ENCODE measurements at places on chromosomes 6 and 20. TPM values are rescaled to one million over a fixed set of nuclear protein-coding genes. Genes with fewer than 3 reads are reported as not detected.

GRCh38 chr6:151001387-151002056 is 136.0 kb downstream of the MTHFD1L start:
- ATAC-seq = peak; percentile 66

SIRPB1 gene
- 0.24 TPM for total RNA-seq

C6orf52 gene
- not detected for total RNA-seq

DNA sequence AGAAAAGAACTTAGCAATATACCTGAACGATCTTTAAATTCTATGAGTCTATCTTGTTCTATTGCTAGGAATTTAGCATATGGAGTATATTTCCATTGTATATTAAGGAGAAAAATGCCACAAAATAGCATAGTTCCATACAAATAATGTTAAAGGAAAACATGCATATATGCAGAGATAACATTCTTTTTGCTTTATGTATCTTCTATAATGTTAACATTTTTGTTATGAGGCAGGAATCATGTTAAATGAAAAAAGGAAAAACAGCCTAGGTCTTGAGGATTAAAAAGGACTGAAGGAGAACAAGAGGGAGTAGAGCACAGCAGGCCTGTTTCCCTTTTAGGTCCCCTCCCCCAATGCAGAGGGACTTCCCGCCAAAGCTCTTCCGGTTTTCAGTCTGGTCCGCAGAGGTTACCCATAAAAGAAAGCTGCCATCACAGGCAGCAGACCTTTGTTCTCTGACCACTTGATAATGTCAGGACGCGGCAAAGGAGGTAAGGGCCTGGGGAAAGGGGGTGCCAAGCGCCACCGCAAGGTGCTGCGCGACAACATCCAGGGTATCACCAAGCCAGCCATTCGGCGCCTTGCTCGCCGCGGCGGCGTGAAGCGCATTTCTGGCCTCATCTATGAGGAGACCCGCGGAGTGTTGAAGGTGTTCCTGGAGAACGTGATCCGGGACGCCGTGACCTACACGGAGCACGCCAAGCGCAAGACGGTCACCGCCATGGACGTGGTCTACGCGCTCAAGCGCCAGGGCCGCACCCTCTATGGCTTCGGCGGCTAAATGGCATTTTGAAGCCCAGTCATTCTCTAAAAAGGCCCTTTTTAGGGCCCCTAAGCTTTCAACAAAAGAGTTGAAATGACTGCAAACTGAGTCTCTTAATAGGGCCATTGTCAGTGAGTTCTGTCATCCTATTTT is 108.4 kb upstream of the PRSS16 start:
- ATAC-seq = peak; percentile 87

ECT2L gene
- not detected for total RNA-seq

DNA sequence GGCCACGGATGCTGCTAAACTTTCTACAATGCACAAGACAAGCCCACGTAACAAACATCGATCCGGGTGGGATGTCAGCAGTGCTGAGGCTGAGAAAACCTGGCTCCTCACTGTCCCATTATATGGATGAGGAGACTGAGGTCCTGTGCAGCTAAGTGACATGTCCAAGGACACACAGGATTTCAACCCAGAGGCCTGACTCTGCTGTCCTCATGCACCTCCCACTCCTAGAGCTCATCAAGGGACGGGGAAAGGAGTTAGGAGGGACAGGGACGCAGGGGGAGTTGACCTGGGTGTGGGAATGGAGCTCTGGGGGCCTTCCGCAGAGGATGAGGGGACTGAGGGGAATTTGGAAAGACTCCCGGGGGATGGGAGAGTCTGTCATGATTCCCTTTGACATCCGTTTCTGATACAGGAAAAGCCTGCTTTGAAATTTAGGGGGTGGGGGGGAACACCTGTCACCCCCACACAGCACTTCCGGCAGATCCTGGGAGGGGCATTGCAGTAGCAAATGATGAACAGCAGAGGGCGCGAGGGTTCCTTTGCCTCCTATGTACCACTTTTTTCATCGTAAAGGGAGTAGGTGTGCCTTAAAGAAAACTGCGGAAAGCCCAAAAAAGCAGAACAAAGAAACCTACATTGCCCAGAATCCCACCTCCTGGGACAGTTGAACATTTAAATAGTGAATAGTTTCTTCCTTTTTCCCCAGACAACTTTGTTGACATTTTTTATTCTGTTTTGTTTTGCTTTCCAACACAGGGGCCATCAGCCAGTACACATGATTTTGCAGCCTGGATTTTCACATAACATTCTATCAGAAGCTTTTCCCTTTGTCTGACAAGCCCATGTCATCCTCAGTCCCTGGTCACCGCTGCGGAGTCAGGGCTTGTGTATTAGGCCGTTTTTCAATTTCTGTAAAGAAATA is 48.6 kb downstream of the SLC2A10 start:
- no peak for ATAC-seq

TBXT gene
- total RNA-seq = not detected

DNA sequence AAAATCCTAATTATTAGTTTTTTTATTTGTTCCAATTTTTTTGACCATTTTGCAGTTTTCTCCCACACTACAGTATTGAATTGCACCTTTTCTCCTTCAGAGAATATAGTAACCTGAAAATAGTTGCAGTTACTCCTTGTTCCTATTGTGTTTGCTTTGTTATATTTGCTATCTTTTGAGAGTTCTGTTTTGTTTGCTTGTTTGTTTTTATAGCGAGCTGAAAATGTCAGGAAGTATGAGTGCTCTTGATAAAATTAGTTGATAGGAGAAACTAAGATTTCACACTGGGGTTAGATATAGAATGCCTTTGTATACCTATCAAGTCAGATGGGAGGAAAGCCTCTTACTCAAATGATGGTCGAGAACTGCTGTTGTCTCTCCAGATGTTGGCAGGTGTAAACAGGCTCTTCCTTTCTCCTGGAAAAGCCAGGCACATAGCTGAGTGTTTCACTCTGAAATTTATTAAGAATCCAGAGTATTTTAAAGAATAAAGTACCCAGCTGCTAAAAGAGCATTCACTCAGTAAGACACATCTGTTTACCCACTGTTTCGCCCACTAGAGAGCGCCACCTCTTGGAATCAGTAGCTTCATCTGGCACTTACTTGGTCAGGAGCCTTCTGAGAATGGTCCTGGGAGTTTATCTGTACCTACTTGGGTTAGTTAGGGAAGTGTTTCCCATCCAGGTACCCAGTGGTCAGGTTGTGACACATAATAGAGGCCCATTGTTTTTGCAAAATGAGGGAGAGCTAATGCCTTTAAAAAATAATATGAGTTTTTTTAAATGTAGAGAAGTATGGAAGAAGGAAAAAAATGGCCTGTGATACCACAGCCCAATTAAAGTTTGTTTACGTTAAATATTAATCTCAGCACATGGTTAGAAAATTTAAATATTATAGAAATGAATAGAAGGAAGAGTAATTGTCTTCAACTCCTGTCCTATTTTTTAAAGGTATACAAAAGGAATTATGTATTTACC is 11.2 kb downstream of the NT5DC1 start:
- peak; percentile 59 for ATAC-seq

- ATAC-seq = no peak
Measured at GRCh38 chr6:129901910-129902309, 40.8 kb upstream of the TMEM244 start.

GRIK2 gene
- not detected for total RNA-seq

RGS17 gene
- 0.26 TPM for total RNA-seq

NFYA gene
- 23.3 TPM for total RNA-seq
